Inflammatory macrophage treated with lipopolysaccharide for 1 hour (primary cell): ENCODE measurements at places on chromosomes 5 and 9.
A peak's percentile ranks its signal among the peaks of the same experiment; 100 is the strongest.

DNA sequence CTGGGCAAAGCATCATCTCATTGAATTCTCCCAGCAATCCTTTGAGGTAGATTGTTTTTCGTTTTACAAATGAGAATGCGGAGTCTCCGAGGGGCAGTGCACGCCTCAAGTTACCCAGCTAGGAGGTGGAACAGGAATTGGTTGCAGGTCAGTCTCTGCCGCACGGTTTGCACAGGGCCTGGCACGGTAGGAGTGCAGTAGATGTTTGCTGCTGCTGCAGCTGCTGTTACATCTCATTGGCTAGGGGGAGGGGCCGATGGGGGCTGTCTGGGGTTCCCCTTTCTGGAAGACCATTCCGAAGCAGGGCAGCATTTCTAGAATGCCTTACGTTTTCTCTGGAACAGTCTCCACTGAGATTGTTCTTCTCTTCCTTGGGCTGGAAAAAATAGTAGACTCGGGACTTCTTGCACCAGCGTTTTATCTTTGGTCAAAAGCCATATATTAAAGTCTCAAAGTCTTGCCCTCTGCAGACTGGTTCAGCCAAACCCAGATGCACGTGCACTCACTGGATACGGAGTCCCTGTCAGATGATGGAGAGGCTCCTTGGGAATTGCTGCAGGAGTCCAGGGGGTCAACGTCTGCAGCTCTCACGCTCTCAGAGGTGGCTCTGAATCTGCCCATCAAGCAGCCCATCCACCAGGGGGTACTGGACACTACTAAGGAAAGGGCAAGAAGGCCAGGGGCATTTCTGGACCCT lies 1.2 kb downstream of the USP20 start:
- DNase-seq = no peak

DNA sequence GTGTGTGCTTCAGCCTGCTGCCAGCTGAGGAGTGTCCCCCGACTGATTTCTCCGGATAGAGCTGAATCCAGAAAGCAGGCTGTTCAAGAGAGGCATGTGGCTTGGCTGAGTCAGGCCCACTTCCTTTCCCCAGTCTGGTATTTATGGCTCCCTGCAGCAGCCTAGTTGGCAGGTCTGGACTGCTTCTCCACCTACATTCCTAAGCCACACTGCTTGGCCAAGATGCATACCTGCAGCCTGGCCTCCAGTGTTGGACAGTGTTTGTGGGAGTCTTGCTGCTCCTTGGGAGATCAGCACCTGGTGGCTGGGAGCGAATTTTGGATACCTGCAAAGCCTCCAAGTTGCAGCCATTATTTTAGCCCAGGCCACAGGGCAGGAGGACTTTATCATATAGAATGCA lies 670.8 kb downstream of the ACTL7B start:
- DNase-seq = no peak

- no peak for DNase-seq
Observed at GRCh38 chr9:96126321-96126881, 175.6 kb downstream of the HSD17B3 start.

- DNase-seq = no peak
Observed at GRCh38 chr9:72440992-72441847, 76.2 kb upstream of the ZFAND5 start.

DNA sequence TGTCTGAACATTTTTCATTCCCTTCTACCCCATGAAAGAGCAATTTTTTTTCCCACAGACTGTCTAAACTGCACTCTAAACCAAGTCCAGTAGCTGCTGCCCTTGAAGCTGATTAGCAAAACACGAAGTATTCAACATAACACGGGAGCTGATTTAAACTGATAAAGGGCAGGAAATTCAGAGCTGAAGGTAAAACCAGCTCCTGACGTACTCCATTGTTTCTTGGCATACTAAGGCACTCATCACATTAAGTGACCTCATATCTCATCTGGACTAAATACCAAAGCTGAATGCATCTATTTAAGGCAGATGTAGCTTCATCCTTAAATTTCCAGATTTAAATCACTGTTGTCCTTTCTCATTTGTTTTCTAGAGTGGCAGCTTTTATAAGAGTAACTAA lies 12.0 kb downstream of the GDF9 start:
- no peak for DNase-seq

DNA sequence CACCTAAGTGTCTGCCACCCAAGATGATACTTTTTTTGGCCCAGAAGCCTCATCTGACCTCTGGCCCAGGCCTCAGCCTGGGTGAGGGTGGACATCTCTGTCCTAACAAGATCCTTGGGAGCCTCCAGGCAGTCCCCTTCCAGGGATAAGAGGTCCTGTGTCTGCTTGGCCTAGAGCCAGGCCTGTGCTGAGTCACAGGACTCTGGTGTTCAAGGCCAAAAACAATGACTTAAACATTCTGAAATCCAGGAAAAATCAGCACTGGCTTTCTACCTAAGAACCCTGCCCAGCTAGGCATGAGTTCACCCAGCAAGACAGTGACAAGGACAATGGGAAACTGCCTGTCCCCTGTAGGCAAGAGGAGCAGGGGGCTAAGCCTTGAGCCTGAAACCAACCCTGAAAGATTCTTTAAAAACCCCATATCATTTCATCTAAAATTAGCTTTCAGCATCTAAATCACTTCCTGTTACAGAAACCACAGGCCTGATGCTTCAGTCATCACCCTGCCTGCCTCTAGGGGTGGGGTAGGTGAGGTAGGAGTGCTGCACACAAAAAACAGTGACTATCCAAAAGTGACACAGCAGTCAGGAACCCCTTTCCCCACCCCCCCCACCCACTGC lies 29.9 kb downstream of the CSF2 start:
- peak; percentile 86 for DNase-seq

DNA sequence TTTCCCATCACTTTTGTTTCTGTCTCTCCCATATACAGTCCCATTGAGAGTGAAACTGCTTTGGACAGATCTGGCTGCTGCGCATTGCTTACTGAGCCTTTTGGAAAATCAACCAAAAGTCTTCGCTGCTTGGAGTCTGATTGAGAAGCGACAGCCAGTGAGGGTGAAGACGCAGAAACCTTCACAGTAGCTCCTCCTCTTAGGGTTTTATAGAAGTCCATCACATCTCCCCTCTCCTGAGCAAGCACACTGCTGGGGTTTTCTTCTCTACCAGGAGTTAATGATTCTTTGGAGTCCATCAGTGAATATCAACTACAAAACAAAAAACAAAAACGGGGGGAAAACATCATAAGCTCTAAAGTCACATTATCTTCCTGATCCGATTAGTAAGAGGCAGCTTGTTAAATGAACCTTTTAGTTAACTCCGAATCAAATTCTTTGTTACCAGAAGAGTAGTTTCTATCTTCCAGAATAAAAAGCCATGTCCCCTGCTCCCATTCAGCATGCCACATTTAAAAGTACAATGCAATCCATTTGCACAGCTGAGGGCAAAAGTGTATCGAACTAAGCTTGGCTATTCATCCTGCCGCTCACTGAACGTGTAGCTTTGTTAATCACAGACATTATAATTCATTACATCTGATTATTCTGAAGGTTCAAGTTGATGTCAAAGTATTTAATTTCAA lies 2.8 kb downstream of the NR3C1 start:
- DNase-seq = no peak

DNA sequence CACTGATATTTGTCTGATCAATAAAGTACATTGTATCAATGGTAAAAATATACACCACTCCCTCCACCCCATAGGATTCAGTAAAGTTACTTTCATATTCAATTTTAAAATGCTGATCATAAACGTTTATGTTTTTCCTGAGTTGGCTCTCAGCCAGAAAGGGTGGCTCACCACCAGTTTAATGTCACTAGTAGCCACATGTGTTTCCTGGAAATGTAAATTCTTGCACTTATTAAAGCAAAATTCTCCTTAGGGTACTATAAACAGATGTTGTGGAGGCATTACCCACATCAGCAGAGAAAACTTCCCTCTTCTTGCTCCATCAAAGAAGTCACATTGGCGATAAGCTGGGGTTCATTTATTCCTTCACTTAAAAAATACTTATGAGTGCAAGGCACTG lies 210.3 kb downstream of the SREK1 start:
- no peak for DNase-seq

- no peak for DNase-seq
Observed at GRCh38 chr9:35962126-35962906, 4.4 kb upstream of the OR2S2 start.

- DNase-seq = no peak
Observed at GRCh38 chr5:146068977-146069779, 36.2 kb downstream of the PLAC8L1 start.
